NCI-H2029 treated with DMSO at 0.1 percent for 48 hours (cell line): ENCODE measurements at places on chromosomes 7 and 10.

DNA sequence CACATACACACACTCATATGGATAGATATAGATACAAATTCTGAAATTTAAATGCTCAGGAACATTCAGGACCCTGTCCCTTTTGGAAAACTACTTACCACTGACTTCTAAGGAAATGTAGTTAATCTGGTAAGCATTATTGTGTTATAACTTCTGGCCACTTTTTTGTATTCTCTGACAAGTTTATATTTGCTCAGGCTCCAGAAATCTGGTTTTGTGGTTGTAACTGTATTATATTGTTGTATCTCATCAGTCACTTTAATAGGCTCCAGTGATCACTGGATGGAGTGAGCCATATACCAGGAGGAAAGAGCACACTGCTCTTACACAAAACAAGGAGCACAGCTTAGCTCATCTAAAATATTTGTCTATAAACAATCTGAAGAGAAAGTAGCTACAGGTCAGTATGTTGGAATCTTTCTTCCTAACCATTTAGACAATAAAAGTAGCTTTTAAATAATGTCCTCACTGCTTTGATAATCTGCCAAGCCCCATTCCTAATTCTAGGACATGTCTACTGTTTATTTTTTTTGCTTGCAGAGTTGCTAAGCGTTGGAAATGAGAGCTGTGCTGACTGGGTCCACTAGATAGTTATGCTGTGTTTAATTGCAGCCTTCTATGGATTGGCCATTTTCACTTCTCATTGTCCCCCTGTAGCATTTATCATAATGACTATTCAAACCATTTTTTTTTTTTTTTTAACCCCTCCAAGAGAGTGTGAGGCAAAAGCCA is 43.8 kb downstream of the SMNDC1 start:
- DNase-seq: no peak

- no peak for DNase-seq
Observed at GRCh38 chr10:63801166-63801565, 280.0 kb downstream of the REEP3 start.

DNA sequence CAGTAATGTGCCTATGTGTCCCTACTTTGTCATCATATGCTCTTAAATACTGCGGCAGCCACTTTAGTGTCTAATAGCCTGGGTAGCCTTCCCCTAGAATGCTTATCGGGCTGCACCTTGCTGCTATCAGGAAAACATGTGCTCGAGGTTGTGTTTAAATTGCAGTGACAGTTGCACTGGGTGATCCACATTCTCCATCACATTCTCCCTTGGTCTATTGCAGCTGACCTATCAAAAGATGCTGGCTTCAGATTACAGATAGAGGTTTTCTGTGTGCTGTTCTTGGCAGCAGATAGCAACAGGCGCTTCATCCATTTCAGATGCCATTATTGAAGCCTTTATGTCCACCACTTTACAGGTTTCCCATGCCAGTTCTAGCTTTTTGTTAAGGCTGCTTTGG is 130.1 kb upstream of the MDFIC start:
- DNase-seq: no peak

- no peak for DNase-seq
Observed at GRCh38 chr7:104857458-104858425, 156.3 kb upstream of the KMT2E start.

- no peak for DNase-seq
Observed at GRCh38 chr7:84568781-84569180, 374.2 kb upstream of the SEMA3A start.
